ENCODE measurements at places on chromosomes 5 and 9.

- no peak for DNase-seq
Measured at GRCh38 chr5:78992146-78992545, 7.0 kb upstream of the ARSB start.

DNA sequence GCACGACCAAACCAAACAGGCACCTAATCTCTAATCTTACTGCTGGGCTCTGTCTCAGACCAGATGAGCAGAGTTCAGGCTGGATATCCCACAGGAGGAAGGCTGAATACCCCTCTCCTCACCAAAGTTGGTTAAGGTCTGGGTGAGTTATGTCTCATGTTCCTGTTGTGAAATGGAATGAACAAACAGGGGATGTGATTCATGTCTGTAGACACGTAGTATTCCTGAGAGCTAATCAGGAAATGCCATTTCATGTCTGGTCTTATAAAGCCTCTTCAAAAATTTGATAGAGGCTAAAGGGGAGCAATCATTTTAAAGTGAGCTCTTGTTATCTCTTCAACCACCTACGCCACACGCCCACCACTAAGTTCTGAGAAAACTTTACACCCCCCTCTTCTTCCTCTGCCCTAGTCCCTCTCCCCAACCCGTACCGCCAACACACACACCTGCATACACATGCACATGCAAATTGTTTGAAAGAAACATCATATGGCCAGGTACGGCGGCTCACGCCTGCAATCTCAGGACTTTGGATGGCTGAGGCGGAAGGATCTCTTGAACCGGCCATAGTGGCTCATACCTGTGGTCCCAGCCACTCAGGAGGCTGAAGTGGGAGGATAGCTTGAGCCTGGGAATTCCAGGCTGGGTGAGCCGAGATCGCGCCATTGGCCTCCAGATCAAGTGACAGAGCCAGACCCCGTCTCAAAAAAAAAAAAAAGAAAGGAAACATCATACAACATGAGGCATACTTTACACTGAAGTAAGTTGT is 69.8 kb upstream of the RAI14 start:
- peak; percentile 63 for DNase-seq

DNA sequence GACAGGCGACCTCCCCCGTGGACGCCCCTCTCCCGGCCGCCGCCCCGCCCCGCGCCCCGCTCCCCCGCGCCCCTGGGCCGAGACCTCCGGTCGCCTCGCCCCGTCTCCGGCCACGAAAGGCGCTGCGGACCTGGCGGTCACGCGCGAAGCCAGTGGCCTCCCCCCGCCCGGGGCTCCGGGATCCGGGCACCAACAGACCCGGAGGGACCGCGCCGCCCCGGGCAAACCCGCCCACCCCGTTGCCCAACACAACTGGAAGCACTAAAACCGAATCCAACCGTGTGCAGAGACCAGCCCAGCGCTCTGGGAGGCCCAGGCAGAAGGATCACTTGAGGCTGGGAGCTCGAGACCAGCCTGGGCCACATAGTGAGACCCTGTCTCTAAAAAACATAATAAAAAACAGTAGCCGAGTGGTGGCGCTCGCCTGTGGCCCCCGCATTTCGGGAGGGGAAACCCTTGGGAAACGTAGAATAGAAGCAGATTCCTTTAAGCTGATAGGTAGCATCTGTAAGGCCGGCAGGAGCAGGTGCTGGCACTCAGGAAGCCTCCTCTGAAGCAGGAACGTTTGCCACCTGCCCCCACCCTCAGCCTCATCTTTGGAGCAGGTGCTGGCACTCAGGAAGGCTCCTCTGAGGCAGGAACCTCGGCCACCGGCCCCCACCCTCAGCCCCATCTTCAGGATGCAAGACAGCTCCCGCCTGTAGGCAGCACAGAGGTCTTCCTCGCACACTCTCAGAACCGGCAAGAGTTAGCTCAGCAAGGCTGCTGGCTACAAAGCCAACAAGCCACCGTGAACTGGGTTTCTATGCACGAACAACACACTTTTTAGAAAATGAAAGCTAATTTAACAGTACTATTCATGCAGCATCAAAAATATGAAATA is 4.6 kb upstream of the SLC9A3 start:
- DNase-seq = no peak

DNA sequence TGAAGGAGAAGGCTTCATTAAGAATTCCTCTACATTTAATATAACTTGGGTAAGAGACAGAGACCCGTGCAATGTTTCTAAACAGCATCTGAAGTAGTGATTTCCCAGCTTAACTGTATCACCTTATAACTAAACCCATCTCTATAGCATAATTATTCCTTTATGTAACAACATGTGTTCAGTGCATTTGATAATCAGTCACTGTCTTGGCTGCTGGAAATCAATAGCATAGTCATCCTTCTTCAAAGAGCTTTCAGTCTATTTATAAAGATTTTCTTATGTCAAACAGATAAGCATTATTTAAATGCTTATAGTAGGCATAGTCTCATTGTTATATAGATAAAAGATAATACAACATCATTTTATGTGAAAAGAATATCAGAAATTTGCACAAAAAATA is 80.1 kb upstream of the TYRP1 start:
- no peak for DNase-seq

DNA sequence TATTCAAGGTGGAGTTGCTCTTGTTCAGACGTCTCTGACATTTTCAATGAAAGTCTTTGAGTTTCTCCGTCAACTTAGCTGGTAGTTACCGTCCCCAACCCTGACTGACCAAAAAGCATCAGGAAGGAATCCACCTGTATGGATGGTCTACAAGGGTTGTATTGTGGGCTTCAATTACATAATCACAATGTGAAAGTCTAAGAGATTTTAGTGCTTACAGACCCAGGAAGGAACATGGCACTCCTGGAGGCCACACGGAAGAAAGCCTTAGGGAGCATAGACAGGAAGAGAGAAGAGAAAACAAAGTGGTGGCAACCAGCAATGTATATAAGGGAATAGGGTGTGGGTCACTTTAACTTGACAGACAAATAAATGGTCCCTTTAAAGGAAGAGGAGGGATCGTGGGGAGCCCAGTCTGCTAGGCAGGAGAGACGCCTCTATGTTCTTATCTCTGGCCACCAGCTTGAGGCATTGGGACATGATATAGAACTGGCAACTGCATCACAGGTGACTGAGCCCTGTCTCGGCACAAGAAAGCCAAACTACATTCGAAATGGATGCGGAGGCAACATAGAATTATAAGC is 80.4 kb downstream of the ALDH7A1 start:
- DNase-seq = no peak

DNA sequence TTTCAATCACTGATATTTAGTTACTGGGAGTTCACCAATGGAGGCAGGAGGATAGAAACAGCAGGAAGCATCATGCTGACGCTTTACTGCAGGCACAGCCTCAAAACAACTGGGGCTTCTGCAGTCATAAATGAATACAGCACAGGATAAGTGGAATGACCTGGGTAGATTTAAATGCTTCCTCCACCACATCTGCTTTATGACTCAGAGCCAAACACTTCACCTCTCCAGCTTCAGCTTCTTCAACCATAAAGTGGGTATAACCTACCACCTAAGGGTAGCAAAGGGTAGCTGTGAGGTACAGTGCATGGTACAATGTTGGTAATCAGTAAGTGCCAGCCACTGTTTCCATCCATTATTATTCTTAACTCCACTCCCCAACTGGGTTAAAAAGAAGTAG is 28.4 kb downstream of the RASEF start:
- DNase-seq = no peak

GRCh38 chr5:35816881-35817521 is 39.7 kb upstream of the IL7R start:
- no peak for DNase-seq

DNA sequence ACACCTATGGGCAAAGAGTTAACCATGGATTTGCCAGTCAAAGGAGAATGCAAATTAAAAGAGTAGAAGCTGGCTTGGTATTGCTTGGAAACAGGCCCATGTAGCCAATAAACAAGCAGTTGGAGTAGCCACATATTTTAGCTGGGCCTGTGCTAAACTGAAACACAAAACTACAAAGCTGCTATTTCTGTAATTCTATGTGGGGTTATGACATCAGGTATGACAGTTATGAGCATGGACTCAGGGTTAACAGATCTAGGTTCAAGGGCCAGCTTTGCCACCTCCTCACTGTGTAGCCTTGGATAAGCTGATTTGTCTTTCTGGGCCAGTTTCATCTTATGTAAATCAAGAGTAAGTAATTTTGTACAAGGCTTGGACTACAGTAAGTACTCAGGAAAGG is 142.7 kb downstream of the PIP5K1B start:
- DNase-seq = no peak

GRCh38 chr5:83496626-83497025 is 25.1 kb downstream of the VCAN start:
- no peak for DNase-seq

DNA sequence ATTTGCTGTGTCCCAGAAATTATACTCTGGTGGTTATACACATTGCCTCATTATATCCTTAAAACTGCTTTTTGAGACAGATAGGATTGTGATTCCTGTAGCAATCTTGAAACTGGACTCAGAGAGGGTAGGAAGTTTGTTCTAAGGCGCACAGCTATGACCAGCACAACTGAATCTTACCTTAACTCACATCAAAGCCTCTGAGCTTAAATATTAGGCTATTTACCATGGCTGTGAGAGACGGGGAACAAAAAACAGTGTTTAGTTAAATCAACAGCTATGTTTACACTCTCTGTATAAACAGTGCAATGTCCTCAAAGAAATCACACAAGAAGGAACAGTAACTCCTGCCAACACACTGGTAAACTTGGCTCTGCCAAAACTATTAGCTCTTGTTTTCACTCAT is 50.9 kb upstream of the TUT7 start:
- DNase-seq = no peak

DNA sequence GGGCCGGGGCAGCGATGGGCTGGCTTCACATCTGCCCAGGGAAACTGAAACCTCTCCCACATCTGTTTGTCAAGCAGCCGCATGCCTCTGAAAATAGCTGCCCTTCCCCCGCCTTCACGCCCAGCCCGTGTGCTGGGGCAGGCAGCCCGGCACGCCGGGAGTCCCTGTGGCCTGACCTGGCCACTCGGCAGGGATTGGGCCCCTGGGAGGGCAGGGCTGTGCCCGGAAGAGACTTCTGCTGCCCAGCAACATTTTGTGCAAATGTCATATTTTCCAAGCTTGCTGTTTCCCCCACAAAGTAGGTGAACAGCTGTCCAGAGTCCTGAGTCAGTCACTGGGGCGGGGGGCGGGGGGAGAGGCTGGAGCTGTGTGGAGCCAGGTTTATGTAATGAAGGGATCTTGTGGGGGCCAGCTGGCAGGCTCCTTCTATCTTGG is 8.2 kb downstream of the COL27A1 start:
- peak; percentile 59 for DNase-seq

- DNase-seq = no peak
Measured at GRCh38 chr9:119941091-119941490, 571.9 kb upstream of the BRINP1 start.

- no peak for DNase-seq
Measured at GRCh38 chr5:135434591-135435466, 12.3 kb downstream of the DCANP1 start.

GRCh38 chr5:92552206-92553160 is 1028.5 kb downstream of the NR2F1-AS1 start:
- DNase-seq = peak; percentile 93

DNA sequence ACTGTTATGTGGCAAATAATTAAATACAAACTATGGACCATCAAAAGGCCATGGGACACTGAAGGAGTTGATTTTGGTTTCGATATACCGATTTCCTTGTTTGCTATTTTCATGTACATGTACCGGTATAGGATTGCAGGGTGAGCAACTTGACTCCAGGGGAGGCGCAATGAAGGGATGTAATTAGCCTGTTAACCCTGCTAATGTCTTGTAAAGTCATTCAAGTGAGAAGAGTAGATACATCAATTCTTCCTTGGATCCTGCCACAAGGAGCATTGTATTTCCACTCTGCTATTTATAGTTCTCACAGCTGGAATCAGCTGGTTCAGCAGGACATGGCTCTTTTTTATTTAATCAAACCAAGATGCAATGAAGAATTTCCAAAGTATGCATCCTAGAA is 102.0 kb downstream of the STK32A start:
- no peak for DNase-seq

DNA sequence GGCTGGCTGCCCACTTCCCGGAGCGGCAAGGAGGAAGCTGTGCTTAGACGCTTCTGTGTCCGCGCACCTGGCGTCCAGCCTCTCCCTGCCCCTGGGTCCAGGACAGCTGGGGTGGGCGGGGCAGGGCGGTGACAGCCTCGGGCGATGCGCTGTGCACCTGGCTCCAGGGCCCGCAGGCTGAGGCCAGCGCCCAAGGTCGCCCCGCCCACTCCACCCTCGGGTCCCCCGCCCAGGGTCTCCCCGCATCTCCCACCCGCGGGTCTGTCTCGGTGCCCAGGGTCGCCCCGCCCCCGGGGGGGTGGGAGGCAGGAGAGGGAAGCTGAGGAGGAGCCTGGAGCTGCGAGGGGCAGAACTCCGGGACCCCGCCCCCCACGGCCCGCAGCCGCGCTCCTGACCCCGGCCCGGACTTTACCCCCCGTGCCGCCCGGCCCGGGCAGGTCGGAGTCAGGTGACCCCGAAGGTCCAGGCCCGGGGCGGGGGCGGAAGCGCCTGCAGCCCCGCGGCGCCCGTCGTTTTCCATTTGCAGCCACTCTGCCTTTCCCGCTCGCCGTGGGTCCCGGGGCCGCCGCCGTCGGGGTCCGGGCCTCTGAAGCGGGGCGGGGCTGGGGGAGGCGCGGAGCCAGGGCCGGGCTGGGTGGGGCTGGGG is at the start of gene ENTPD8:
Gene ENTPD8 (minus strand): TSS at position 69 of the 646 bp plus-strand sequence. CDS start 3,072 bp downstream, outside the sequence.
- peak; percentile 40 for DNase-seq

- no peak for DNase-seq
Measured at GRCh38 chr9:94593459-94594345, at the start of gene FBP2. Gene FBP2, minus strand, starts transcription at chr9:94593824. Its CDS starts 98 bp downstream, at chr9:94593726.

DNA sequence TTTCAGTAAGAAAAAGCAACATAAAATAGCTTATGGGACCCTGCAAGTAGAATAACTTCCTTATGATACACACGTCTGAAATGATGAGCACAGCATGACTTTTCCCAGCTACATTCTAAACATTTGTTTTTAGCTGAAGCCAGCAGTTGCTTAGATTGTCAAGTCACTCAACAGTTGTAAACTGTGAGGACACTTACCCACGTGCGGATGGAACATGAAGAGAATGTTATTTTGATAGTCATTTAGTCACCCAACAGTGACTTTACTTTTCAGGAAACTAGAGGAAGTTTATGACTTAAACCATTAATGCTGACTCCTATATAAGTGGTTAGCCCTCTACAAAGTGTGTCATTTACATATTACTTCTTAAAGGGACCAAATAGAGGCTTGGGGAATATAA is 3.0 kb downstream of the HACD4 start:
- no peak for DNase-seq

DNA sequence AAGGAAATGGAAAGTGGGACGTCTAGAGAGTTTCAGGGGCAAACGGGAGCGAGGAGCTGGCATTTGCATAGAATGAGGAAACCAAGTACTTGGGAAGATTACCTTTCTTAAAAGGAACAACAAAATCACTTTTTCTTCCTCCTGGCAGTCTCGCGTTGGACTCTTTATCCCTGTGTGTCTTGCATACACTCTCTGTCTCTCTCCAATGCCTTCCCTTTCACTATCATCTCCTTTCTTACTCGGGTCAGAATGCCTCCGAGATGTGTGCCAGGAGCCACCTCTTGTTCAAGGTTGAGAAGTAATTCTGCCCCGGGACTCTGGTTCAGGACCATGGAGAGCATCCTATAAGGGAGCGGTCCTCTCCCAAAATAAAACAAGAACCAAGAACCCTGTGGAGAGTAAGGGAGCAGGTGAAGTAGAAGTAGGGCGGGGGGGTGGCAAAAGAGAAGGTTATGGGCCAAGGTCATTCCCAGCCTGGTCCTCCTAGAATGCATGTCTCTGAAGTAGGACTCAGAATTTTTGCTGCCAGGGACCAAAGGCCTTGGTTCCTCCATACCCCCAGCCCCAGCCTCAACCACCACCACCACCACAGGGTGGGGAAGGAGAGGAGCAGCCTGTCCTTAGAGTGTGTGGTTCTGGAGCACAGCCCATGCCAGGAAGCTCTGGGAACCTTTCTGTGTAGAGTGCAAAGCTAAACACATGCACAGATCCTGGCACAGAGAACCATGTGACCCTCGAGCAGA is 72.1 kb upstream of the ARAP3 start:
- peak; percentile 72 for DNase-seq

Data from astrocyte of the hippocampus (primary cell).